ENCODE measurements at places on chromosomes 2 and 18.

DNA sequence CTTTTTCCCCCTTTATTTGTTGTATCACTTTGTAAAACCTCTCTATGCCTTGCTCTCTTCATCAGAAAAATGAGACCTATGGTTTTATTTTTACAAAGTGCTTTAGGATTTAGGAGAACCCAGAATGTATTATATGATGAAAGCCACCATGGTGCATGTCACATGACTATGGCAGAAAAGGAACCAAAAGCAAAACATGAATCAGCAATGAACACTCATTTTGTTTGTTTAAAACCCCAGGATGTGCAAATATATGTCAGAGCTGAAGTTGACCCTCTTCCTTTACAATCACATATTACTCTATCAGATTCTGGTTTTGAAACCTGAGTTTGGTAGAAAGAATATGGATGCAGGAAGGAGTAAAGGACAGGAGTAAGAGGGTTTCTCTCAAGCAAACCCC, 70.0 kb downstream of the FIGN start:
- DNase-seq, result no peak

GRCh38 chr2:62672601-62673000, 32.9 kb upstream of the EHBP1 start:
- DNase-seq, result no peak

- no peak for DNase-seq
Observed at GRCh38 chr18:79405781-79406575, 10.2 kb downstream of the NFATC1 start.

DNA sequence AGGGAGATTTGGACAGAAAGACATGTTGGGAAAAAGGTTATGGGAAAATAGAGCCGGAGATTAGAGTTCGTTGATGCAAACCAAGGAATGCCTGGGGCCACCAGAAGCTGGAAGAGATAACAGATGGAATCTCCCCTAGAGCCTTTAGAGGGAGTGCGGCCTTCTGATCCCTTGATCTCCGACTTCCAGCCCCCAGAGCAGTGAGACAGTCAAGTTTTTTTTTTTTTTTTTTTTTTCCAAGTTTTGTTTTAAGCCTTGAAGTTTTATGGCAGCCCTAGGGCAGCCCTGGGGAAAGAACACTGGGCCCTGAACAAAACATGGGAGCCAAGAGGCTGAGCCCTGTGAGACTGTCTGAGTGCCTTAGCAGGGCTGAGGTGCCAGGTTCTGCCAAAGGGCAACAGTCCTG, 6.5 kb downstream of the DGKD start:
- DNase-seq, result no peak

DNA sequence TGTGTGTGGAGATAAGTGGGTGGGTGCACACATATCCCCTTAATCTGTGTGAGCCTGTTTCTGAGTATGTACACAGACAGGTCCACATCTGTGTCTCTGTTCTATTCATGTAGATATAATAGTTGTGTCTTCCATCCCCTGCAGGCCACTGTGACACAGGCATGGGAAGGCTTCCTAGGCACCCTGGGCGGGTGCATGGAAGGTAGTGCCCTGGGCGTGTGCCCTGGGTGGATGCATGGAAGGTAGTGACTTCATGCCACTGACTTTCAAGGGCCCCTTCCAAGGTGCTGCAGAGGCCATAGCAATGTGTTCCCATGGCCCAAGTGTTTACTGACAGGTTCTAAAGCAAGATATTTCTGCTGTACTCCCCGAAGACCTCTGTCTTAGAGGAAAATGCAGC, 462.5 kb upstream of the HS6ST1 start:
- DNase-seq, result no peak

DNA sequence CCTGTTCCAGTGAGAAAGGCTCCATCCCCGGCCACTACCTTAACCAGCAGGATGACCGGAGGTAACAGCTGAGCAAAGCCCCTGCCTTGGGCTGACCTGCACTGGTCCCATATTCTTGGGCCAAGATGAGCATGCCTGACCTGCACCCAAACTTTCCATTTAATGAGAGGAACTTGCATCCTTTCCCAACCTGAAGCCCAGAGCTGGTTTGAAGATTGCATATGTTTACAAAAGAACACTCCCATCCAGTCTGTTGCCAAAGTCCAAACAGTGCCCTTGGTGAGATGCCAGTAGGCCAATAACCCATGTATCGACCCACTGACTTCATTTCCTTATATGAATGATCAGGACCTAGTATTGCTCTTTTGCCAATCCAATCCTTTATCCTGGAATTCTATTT, 5.5 kb upstream of the NPAS2 start:
- no peak for DNase-seq

- no peak for DNase-seq
Observed at GRCh38 chr2:98539056-98539735, 69.1 kb downstream of the COA5 start.
